ENCODE measurements at places on chromosomes 2 and 18.

GRCh38 chr18:58726671-58727070, 55.4 kb downstream of the MALT1 start:
- DNase-seq, result no peak

DNA sequence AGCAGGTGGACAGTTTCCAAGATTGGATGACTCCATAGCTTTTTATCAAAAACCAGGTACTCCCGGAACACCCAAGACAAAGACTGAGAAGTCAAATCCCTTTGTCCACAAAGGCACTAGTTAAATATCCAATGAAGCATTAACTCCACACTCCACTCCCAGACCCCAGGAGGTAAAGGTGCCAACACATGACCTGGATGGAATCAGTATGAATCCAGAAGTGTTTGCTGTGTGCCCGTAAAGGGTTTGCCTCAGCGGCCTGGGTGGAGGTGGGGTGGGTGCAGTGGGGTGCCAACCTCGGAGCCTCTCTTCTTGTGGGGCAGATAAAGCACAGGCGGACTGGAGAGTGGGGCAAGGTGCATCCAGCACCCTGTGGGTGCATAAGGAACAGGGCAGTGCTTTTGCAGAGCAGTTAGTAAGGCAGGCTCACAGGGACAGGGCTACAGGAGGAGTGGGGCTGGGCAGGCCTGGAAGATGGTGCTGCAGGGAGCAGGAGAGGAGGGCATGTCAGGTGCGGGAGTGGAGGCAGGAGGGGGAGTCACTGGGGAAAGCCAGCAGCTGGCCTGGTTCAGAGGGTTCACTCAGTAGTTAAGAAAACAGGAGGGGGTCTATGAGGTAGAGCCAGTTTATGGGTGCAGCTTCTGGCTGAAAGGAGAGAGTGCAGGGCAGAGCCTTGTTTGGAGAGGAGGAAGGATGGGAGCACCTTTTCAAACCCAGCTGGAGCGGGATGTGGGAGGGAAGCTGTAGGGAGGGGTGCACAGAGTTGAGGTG, 208.4 kb upstream of the SMAD2 start:
- no peak for DNase-seq

GRCh38 chr2:173027181-173028128, 48.2 kb upstream of the MAP3K20 start:
- DNase-seq, result peak; percentile 57

DNA sequence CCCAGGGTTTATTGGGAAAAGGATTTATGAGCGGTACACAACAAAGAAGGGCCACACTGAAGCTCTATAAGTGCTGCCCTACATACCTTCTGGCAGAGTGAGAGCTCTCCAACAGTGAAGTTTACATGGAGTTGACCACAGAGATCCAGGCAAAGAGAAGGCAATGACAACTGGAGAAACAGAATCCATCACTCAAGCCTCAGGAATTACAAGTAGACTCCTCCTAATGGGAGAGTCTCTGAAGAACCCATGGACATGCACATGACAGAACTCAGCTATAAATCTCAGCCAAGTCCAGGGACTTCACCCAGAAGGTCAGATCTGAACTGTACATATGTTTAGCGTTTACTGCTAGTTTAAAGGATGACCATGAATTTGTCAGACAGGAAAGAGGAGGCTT, 164.7 kb downstream of the DNAH7 start:
- DNase-seq, result no peak

- DNase-seq, result no peak
Measured at GRCh38 chr2:233228376-233228775, 23.1 kb upstream of the ATG16L1 start.
